ENCODE measurements at places on chromosomes 2 and 18.

DNA sequence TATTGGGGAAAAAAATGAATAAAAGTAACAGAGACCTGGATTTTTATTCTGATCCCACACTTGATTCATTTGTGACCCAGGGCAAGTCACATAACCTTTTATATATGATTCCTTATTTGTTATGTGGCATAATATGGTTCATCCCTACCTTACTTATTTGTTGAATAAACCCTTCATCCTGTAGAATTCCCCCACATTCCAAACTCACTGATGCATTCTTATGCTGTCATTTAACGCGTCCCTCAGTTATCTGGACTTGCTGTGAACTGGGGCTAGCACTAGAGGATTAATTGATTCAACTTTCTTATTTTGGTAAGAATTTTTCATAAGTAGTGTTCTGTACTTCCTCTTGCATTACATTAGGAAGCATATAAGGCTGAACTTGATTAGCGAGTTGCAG, 384.7 kb upstream of the RAB12 start:
- no peak for DNase-seq

DNA sequence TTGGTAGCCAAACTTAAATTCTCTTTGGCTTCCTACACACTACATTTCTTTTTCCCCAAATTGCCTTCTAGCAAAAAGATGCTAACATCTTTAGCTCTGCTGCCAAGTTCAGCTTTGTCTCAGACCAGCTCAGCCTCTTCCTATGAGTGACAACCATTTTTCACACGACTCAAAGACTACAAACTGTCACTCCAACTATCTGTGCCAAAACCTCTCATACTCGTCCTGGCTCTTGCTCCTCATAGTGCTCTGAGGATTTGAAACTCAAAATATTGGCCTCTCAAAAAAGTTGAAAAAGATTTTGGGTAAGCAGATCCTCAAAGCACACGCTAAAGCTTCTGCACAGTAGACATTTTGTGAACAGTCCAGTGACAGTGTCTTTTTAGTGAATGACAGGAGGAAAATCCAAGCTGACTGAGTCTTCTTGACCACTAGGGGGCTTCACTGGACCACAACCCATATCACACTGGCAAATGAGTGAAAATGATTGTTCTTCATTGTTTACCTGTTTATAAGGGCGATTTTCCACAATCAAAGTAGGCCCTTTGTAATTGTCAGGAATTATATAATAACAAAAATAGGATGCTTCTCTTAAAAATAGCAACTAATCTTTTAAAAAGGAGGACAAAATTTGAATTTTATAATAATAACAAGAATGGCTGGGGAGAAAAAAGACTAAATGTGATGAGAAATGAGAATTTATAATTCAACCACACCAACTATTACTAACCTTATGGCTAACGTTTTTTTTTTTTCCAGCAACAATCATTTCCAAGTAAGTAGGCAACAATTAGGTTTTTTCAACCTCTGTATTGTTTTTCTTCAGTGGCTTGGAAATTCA, 85.5 kb upstream of the PGAP1 start:
- DNase-seq, result no peak

DNA sequence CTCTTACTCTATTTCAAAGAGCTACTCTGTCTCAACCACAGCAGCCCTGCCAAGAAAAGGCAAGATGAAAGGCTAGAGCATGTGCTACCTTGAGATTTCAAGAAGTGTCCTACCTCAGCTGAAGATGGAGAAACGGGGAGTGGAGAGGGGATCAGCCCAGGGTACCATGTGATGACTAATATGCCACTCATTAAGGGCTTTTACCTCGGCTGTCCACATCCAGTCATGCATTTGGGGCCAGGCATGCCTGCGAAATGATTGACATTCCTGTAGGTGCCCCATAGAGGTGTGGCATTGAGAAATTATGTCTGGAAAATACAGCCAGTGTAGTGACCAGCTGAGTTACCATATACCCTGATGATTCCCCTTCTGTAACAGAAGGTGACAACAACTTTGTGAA, 96.1 kb downstream of the NRP2 start:
- no peak for DNase-seq

GRCh38 chr2:213213186-213213585, 61.8 kb upstream of the IKZF2 start:
- no peak for DNase-seq

- DNase-seq, result no peak
Observed at GRCh38 chr2:234377761-234378391, 119.0 kb downstream of the ARL4C start.

DNA sequence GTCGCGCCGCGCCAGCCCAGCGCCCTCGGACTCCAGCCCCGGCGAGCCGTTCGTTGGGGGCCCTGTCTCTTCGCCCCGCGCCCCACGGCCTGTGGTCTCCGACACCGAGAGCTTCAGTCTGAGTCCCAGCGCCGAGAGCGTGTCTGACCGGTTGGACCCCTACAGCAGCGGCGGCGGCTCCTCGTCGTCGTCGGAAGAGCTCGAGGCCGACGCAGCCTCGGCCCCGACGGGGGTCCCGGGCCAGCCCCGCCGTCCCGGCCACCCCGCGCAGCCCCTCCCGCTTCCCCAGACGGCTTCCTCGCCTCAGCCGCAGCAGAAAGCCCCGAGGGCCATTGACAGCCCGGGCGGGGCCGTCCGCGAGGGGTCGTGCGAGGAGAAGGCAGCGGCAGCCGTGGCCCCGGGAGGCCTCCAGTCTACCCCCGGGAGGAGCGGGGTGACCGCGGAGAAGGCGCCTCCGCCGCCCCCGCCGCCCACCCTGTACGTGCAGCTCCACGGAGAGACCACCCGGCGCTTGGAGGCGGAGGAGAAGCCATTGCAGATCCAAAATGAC, 1.4 kb downstream of the PHLPP1 start:
- DNase-seq, result peak; percentile 21

DNA sequence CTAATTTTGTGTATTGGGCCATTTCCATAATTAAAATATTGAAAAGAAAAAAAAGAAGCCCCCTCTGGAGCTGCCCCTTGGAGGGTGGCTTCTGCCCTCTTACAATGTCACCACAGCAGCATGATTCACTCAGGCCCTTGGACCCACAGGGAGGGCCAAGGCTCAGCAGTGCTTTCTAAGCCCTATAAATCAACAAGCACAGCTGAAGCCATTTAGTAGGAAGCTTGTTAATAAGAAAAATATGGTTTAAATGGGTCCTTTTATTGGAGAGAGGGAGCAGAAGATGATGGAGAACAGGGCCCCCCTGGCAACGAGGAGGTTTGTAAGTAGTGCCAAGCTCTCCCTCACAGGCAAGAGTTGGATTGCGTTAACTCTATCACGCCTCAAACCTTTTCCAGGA, 107.6 kb upstream of the FZD7 start:
- no peak for DNase-seq

DNA sequence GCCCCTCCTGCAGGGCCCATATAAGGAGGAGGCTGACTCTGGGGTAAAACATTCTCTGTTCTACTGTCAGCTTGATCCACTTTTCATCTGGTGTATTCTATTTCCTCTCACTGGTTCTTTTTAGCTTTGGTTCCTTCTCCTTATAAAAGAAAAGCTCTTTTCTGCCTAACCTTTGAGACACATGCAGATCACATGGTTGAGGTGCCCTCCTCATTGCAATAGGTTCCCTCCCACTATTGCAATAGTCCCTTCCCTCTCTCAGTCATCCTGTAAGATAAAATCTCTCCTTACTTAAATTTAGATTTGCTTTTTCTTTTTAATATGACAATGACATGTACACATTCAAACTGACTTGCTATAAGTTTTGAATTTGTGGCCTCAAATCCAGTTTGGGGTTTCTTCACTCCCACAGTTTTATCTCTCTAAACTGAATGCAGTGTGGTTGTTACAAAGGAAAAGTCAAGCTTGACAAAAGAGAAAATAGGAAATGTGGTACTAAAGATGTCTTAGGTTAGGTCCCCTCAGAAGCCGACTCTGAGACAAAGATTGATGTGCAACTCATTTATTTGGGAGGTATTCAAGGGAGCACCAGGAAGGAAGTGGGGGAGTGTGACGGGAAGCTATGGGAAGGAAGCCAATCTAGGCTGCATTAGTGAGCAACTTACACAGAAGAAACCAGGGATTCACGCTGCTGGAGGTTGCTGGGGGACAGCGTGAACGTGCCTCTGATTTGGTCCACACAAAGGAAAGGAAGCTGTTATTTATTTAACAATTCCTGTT, 127.6 kb upstream of the LINC00305 start:
- no peak for DNase-seq

DNA sequence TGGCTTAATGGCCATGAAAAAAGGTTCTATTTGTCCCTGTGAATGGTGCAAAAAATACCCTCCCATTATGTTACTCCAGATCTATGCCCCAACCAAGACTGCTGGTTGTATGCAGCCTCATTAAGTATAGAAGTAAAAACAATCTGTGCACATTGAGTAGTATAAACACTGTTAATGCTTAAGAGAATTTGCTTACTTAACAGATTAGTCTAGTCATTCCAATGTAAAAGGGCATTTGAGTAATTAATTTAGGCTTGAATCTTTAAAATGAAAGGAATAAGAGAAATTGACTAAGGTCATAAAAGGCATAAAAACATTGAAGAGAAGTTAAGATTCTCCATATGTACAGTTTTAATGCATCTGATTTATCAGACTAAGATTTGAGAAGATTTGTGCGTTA, 51.2 kb downstream of the FAM124B start:
- no peak for DNase-seq

GRCh38 chr2:113776949-113777348, 20.5 kb upstream of the SLC35F5 start:
- DNase-seq, result no peak

DNA sequence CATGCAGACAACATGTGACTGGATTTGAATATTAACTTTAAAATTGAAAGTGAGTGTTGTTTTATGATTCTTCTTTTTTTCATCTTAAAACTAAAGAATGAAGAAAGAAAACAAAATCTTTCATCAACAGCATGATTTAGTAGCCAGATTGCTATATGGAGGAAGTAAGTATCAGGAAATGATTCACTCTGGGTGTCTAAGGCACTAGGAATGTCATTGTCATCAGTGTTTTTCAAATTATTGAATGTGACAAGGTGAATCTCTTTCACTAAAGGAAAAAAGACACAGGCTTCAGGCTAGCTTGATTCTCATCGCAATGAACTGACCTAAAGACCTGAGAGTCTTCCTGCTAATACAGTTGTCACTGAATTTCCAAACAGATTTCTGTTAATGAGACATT, 430.1 kb downstream of the FBXO15 start:
- DNase-seq, result no peak

DNA sequence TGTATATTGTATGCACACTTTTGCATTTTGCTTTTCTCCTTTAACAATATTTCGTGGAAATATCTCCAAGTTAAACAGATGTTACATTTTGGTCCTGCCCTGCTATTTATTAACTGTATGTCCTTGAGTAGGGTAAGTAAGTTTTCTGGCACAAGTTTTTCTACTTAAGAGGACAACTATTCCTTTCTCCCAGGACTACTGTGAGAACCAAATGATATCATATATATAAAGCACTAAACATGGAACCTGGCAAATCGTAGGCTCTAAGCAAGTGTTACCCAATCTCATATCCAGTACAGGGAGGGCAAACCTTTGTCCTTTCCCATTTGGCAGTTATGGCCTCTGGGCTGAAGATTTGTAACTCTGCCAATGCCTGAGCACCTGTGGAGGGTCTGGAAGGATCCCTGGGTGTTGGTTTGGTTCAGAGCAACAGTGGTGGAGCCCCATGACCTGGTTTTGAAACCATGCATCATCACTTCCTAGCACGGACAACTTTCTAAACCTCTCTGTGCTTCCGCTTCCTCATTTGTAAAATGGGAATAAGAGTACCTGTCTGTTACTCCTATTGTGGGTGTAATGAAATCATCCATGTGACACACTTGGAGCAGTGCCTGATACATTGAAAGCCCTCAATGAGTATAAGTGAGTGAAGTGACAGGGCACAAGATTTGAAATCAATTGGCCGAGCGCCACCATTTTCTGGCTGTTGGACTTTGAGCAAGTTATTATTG, 28.3 kb upstream of the ICOS start:
- no peak for DNase-seq

DNA sequence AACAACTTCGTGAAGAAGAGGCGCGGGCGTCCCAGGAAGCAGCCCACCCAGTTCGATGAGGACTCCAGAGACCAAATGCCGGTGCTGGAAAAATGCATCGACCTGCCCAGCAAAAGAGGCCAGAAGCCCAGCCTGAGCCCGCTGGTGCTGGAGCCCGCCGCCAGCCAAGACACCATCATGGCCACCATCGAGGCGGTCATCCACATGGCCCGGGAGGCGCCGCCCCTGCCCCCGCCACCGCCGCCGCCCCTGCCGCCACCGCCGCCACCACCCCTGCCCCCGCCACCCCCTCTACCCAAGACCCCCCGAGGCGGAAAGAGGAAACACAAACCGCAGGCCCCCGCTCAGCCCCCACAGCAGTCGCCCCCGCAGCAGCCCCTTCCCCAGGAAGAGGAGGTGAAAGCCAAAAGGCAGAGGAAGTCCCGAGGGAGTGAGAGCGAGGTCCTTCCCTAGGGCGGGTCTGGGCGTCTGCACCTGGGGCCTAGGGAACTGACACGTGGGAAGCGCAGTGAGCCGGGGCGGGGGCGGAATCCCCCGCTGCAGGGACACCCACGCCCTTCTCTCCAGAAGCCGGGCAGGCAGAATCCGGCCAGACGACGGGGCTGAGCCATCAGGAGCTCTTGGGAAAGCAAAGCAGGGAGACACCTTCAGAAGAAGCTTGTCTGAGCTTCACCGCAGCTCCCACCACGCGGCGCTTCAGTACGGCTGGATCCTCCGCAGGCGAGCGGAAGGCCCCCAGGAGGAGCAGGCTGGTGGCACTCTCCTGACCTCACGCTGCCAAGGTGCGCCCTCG, 382.8 kb downstream of the SETBP1 start:
- DNase-seq, result no peak

DNA sequence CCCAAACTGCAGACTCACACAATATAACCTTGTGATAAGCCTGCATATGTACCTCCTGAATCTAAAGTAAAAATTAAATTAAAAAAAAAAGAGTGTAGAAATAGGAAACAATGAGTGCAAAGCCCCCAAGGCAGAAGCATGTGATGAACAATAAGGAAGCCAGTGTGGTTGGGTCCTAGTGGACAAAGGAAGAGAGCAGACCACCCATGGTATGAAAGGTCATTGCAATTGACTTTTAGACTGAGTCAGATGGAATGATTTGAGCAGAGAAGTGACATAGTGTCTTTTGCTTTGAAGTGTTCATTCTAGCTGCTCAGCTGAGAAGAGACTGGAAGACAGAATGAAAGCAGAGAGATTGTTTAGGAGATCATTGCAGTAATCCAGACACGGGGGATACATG, 417.1 kb downstream of the RAD51AP2 start:
- no peak for DNase-seq

- DNase-seq, result peak; percentile 74
Observed at GRCh38 chr2:96507957-96508520, 2.9 kb upstream of the NEURL3 start.

GRCh38 chr2:150607390-150607811, 119.9 kb upstream of the RND3 start:
- no peak for DNase-seq

Measured in stimulated activated CD8-positive, alpha-beta memory T cell treated with anti-CD3 and anti-CD28 coated beads, Interleukin-15, amount 100 ng/mL, for 4 hours (primary cell).